HFFc6 (cell line): ENCODE measurements at places on chromosomes 3 and 15.
A peak's percentile ranks its signal among the peaks of the same experiment; 100 is the strongest.

DNA sequence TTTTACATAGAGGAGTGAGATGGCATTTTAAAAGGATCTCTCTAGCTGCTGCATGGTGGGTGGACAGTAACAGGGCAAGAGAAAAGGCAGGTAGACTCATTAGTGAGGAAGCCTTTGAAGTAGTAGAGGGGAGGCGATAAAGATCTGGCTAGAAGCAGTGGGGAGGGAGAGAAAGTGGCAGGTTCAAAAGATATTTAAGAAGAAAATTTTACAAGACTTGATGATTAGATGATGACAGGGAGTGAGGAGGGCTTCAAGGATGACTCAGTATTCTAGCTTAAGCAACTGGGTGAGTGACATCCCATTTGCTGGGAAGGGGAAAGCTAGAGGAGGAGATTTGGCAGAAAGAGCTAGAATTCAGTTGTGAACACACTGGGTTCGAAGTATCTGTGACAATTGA, 3.8 kb upstream of the BRPF1 start:
- no peak for DNase-seq

DNA sequence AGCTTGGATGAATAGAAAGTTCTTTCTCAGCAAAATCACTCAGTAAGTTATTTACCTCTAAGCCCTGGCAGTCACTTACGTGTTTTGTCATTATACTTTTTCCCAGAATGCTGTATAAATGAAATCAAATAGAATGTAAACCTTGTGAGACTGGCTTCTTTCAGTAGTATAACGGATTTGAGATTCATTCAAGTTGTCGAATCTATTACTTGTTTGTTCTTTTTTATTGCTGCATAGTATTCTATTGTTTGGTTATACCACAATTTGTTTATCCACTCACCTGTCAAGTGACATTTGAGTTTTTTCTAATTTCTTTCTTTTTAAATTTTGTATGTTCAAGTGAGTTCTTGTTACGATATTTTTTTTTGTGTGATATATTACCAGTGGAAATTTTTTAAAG, 381.6 kb downstream of the EDEM1 start:
- no peak for DNase-seq

- DNase-seq: no peak
Observed at GRCh38 chr3:184827572-184827971, 15.6 kb downstream of the VPS8 start.

DNA sequence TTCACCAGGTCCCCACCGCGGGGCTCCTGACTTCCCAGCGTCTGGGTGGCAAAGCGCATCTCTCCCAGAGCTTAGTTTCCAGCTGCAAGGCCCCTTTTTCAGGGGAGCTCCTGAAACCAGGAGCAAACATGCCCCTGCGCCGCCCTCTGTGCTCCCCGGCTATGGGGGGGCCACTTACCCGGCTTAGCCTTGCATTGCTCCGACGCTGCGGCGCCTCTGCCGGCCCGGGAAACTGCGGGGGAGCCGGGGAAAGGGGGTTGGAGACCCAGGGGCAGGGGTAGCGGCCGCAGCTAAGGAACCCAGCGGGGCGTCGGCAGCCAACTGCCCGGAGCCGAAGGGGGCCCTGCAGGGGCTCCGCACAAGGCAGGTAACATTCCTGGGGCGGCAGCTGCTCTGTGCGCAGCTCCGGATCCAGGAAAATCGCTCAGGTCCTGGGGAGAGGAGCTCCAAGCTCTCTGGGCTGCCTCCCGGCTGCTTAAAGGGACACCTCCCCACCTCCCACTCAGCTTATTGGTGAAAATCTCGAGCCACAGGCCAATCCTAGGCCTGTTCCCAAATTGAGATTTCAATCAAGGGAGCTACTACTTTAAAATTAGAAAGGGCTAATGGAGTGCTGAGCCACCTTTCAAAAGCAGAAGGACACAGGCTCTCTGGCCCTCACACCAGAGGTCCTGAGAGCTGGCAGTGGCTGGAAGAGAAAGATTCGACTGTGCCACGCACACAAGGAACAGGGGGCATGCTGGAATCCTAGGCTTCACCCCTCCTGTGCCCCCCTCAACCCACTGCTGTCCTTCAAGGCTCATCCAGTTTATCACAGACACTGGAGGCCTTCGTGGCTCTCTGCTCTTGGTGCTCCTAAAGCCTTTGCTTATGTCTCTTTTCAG, 42.7 kb upstream of the PRICKLE2 start:
- DNase-seq: peak; percentile 58

GRCh38 chr3:126732281-126733060, 28.4 kb downstream of the CHCHD6 start:
- DNase-seq: no peak

- DNase-seq: no peak
Observed at GRCh38 chr3:113377158-113377557, 64.1 kb downstream of the CFAP44 start.

DNA sequence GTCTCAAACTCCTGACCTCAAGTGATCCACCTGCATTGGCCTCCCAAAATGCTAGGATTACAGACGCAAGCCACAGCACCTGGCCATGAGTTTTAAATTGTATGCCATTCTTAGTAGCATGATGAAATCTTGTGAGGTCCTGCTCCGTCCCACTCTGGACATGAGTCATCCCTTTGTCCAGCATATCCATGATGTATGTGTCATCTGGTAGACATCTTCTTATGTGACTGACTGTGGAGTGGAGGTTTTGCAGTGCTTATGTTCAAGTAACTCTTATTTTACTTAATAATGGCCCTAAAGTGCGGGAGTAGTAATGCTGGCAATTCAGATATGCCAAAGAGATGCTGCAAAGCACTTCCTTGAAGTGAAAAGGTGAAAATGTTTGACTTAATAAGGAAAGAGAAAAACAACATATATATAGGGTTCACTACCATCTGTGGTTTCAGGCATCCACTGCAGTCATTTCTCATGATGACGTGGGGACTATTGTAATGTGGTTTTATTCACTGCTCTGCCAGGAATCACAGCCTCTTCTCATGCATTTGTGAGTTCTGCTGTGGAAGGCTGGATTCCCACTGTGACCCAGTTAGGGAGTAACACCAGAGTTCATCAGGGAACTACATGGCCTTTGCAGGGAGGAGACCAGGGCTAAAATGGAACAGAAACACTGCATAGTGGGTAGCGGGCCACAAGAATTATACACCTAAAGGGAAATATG, 204.6 kb upstream of the STRIT1 start:
- DNase-seq: peak; percentile 81

GRCh38 chr15:67977414-67978089, 76.6 kb upstream of the PIAS1 start:
- DNase-seq: no peak

DNA sequence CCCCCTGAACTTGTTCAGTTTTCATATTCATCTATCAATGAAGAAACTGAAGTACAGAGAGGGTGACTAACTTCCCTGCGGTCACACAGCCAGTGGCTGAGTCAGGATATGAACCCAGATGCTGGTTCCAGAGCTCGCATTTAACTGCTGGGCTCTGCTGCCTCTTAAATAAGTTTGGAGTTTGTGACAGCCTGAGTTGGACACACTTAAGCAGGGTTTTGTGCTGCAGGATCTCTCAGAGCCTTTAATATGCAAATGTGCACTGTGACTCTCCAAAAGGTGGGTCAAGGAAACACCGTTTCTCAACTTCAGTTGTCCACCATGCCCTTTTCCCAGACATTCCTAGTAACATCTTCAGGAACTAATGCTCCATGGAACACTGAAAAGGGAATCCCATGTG, 45.8 kb downstream of the EBLN2 start:
- no peak for DNase-seq

DNA sequence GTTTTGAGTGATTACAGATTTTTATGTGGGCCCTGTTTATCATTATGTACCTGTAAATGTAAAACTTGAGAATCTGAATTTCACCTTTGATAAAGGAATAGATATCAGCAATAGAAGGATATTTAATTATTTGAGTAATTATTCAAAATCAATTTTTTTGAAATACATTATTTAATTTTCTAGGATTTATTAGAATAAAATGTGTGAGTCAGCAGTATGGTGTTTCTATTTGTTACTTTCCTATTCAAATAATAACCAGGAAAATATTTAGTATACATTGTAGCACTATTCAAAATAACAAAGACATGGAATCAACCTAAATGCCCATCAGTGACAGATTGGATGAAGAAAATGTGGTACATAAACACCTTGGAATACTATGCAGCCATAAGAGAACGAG, 22.1 kb downstream of the CAPN7 start:
- no peak for DNase-seq

DNA sequence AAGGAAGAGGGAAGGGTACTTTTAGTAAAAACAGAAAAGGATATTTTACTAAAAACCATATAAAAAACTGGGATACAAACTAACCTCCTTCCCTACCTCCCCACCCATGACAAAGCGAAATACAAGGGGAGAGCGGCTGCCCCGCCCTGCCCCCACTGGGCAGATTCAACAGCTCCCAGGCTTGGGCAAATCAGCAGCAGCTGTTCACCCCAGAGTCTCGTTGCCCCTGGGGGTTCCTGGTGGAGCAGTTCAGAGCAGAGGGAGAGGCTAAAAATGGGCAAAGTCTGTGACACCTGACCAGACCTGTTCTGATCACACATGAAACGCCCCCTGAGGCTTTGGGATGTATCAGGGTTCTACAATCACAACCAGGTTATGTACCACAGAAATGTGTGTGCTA, 2.5 kb upstream of the ETFA start:
- DNase-seq: no peak

GRCh38 chr3:60716573-60716972, 534.7 kb downstream of the FHIT start:
- no peak for DNase-seq

- DNase-seq: no peak
Observed at GRCh38 chr15:98002419-98002818, 41.9 kb downstream of the ARRDC4 start.

GRCh38 chr3:119290613-119291012, 3.6 kb upstream of the ARHGAP31 start:
- DNase-seq: no peak

DNA sequence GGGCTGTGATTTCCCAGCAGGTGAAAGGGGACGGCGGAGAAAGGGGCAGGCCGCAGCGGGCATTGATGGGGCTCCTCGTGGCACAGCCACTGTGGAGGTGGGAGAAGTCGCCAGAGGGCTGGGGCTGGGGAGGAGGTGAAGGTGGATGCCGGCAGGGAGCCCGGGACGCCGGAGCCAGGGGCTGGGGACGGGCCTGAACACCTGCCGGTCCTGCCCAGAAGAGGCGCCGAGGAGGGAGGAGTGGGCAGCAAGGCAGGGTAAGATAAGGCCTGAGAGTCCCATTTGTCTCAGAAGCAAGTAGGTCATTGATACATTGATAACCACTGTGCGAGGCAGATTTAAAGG, 571 bp upstream of the RARRES1 start:
- DNase-seq: no peak

DNA sequence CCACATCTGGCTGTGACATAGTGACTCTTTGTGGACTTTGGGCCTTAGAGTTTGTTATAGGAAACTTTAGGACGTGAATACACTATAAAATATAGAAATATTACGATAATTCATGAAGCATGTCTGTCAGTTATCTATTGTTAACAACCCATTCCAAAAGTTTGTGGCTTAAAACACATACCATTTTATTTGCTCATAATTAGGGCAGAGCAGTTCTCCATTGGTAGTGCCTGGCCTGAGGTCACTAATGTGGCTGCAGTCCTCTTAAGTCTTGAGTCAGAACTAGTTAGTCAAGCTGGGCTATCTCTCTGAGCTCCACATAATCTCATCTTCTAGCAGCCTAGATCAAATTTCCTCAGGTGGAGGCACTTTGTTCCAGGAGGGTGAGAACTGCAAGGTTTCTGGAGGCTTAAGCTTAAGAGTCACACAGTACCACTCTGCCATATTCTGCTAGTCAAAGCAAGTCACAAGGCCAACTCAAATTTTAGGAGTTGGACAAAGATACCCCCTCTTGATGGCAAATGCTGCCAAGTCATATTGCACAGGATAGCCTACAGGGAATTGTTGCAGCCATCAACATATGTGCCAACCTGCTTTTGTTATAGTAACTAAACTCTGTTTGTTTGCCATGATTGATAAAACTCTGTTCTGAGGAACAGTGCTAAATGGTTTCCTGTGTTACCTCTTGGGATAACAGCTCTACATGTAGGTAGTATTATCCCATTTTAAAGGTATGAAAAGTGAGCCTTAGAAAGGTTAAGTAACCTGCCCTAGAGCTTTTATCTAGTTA, 8.7 kb downstream of the ATXN7 start:
- DNase-seq: peak; percentile 84

GRCh38 chr3:168312984-168313383, 217.3 kb upstream of the GOLIM4 start:
- no peak for DNase-seq

- DNase-seq: no peak
Observed at GRCh38 chr3:160893207-160893606, 137.2 kb downstream of the PPM1L start.

DNA sequence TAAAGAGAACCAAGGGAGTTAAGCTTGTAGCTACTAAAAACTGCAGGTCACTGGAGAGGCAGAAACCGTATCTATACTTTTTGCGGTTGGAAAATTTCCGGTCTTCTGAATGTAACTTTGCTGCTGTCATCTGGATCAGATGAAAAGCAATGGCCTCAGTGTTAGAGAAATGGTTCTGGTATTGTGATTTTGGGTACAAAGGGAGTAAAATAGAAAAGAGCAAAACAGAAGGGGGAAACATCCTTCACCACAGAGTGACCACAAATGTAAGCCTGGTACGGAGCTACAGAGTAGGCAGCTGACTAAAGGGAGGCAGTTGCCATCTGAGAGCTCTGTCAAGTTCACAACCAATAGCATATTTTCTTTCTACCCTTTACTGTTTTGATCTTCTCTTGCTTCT, 5.6 kb downstream of the CD96 start:
- DNase-seq: no peak

GRCh38 chr3:20490996-20491395, 305.0 kb upstream of the SGO1 start:
- no peak for DNase-seq

- DNase-seq: no peak
Observed at GRCh38 chr3:155871746-155872158, 1.3 kb downstream of the GMPS start.

- no peak for DNase-seq
Observed at GRCh38 chr3:23726811-23727548, 78.8 kb upstream of the UBE2E1 start.

GRCh38 chr3:49017971-49018706, at the start of gene DALRD3:
TSS of gene DALRD3 (minus strand) at chr3:49018580. CDS start at chr3:49018564, 16 bp downstream.
- DNase-seq: peak; percentile 50

DNA sequence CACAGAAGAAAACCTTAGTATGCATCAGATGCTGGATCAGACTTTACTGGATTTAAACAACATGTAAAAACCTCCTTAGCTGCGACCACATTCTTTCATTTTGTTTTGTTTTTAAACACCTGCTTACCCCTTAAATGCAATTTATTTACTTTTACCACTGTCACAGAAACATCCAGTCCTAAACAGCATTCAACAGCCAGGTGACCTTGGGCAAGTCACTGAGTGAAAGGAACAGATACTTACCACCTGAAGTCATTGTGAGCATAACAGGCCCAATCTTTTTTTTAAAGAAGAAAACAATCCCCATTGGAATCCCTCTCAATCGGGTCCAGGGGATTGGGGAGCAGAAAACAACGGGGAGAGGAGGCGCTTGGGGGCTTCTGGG, 390 bp downstream of the STARD5 start:
- DNase-seq: no peak

DNA sequence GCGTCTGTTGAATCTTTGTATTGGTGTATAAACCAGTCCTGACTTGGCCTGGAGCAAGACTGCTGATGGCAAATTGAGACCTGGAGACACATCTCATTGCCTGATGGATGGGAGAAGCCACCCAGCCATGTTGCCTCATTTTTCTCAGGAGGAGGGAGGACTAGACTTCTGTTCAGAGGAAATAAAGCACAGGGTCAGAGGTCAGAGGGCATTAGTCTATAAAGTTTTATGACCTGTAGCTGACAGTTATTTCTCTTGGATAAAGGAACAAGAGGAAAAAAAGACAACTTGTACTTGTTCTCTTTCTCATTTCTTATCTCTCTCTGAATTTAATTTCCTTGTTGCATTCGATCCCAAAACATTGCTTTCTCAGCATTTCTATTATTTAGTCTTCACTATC, 775.9 kb downstream of the SQOR start:
- no peak for DNase-seq
